Mesangial cell (primary cell): ENCODE measurements at places on chromosomes 5 and 9. TPM values are rescaled to one million over a fixed set of nuclear protein-coding genes. Genes with fewer than 3 reads are reported as not detected.

SPRY4 gene
- 17.3 and 18.5 TPM in 2 replicates for total RNA-seq

PCDHA5 gene
- under 0.01 TPM in 1 of 2 replicates, not detected in the other for total RNA-seq

CDH18 gene
- 0.25 TPM in 1 of 2 replicates, not detected in the other for total RNA-seq

NRARP gene
- 0.38 and 1.8 TPM in 2 replicates for total RNA-seq

SNCAIP gene
- 0.81 and 5.2 TPM in 2 replicates for total RNA-seq

PCDHGA2 gene
- 1.1 and 4.1 TPM in 2 replicates for total RNA-seq

PLAC8L1 gene
- not detected in 2 replicates for total RNA-seq

PLEKHG4B gene
- 0.49 and 0.51 TPM in 2 replicates for total RNA-seq

SLC2A8 gene
- total RNA-seq, result 12.9 and 22.3 TPM in 2 replicates

TRIM32 gene
- total RNA-seq, result 19.4 and 25.1 TPM in 2 replicates

RAB14 gene
- total RNA-seq, result 16.6 and 20.2 TPM in 2 replicates

TSSK1B gene
- total RNA-seq, result under 0.01 TPM in 1 of 2 replicates, not detected in the other

ACSL6 gene
- total RNA-seq, result not detected in 2 replicates

MARVELD2 gene
- total RNA-seq, result 6.8 and 9.1 TPM in 2 replicates

ANKRD34B gene
- total RNA-seq, result 0.33 and 1.5 TPM in 2 replicates

PCDHB5 gene
- 0.33 and 1.5 TPM in 2 replicates for total RNA-seq

AIF1L gene
- total RNA-seq, result 16.5 and 61.1 TPM in 2 replicates

FKBP15 gene
- 12.4 and 13.1 TPM in 2 replicates for total RNA-seq

CMYA5 gene
- total RNA-seq, result under 0.01 and 0.89 TPM in 2 replicates
